ENCODE measurements at places on chromosomes 4 and X.

GRCh38 chr4:11720292-11720691 lies 291.6 kb upstream of the HS3ST1 start:
- peak; percentile 21 for DNase-seq

- DNase-seq, result no peak
Measured at GRCh38 chrX:17495052-17495451, 120.1 kb downstream of the NHS start.

- no peak for DNase-seq
Measured at GRCh38 chr4:56787380-56787779, 34.1 kb downstream of the SPINK2 start.

- peak; percentile 14 for DNase-seq
Measured at GRCh38 chr4:65668201-65669089, 1.8 kb downstream of the EPHA5 start.

DNA sequence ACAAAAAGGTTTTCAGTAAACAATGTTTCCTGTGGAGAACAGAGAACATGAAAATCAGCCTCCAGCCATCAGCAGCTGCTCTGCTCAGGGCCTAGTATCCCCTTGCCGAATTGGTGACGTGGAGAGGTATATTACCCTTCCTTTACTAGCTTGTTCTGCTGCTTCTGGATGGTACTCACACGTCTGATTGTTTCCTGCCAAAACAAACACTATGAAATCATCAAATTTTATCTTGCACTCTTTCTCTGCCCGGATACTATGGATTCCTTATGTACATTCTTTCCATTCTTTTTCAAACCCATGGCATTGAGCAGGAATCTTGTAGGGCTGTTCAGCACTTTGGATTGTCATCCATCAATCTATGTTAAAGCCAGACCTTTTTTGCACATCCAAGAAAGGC lies 18.8 kb upstream of the METAP1 start:
- DNase-seq, result no peak

GRCh38 chr4:7757501-7758471 lies 181.9 kb downstream of the AFAP1 start:
- no peak for DNase-seq

- DNase-seq, result no peak
Measured at GRCh38 chr4:124427095-124427767, 285.3 kb downstream of the ANKRD50 start.

GRCh38 chr4:89136525-89136924 lies 25.2 kb downstream of the TIGD2 start:
- no peak for DNase-seq

DNA sequence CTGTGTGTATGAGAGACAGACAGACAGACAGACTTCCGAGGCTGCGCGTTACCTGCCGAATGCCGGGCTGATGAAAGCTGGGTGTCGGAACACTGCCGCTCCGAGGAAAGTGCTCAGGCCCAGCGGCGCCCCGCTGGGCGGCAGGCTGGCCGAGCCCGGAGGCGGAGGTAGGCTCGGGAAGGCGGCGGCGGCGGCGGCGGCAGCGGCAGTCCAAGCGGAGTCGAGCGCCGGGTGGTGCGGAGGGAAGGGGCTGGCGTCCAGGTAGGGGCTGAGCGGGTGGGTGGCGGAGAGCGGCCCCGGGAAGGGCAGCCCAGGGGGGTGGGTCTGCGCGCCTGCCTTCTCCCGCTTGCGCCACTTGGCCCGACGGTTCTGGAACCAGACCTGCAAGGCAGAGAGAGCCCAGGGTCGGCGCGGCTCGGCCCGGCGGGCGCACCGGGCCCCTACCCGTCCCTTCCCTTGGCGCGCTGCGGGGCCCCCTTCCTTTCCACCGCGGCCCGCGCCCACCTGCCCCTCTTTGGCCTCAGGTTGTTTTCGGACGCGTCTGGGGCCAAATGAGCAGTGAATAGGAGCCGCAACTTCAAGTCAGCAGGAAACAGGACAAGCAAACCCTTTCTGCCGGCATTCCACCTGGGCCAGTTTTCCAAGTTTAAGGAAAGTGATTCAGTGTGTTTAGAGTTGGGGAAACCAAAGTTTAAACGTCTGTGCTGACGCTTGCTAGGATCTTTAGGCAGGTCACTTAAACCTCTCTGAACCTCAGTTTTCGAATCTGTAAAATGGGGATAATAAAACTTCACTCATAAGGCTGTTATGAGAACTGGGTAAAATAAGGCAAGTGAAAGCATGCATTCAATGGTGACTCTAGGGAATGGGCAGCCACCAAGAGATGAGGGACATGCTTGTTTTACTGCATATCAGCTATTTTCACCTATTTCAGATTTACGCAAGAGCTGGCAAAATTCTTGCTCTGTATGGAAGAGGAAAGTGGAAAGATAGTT lies 8.4 kb downstream of the ARX start:
- no peak for DNase-seq

- no peak for DNase-seq
Measured at GRCh38 chr4:85681921-85682320, 207.0 kb downstream of the ARHGAP24 start.

DNA sequence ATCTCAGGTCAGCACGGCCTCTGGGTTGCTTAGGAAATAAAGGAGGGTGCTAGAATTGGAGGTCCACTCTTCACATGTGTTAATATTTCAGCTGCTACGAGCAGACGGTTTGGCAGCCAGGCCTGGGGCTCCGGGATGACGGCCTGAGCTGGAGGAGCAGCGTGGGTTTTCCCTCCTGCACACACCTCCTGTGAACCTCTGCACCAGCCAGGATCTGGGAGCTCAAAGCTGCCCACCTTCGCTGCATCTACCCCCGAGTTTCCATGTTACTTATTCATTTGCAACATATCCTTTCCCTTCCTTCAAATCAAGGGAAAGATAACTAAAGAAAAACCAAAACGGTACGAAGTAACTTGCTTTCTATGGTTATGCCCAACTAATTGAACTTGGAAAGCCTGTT lies 13.6 kb downstream of the STOX2 start:
- no peak for DNase-seq

DNA sequence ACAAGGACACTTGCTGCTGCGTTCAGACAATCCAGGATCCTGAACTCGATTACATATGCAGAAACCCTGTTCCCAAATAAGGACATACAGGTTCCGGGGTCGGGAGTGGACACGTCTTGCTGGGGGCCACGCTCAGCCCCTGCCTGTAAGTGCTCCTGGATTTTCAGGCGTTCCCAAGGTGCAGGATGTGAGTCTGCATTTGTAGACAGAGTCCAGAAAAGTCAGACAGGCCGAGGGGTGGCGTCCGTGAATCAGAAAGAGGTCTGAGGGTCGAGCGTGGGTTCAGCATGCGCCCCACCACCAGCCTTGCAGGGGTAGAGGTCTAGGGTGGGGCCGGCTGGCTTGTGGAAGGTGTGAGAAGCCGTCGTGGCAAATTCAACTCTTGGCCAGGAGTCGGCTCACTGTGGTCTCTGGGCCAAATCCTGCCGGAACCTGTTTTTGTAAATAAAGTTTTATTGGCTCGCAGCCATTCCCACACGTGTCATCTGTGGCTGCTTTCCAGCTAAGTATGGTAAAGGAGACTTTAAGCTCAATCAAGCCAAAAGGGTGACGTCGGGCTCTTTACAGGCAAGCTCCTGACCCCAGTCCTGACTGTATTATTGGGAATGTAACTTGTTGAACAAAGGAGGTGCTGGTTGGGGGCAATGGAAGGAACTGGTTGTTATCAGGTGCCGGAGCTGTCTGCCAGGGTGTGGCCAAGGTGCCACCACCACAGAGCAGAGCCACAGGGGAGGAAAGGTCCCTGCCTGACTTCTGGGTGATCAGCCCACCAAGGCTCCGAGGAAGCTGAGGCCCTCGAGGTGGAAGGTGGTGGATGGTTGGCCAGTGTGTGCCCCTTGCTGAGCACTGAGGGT lies 7.4 kb downstream of the DOK7 start:
- no peak for DNase-seq

DNA sequence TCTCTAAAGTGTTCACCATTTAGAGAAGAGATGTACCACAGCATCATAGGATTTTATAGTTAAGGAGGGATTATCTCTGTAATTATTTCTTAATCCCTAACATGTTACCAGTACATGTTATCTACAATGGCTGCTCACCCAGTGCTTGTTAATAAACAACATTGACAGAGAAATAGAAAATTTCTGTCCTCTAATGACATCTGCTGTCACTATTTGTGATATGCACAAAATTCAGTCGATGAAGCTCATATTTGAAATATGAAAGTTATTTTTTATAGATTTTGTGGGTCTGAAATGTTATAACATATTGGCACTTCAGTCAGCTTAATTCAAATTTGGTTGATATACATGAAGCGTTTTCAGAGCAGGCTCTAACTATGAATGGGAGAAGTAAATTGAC lies 48.8 kb upstream of the GRXCR1 start:
- no peak for DNase-seq

DNA sequence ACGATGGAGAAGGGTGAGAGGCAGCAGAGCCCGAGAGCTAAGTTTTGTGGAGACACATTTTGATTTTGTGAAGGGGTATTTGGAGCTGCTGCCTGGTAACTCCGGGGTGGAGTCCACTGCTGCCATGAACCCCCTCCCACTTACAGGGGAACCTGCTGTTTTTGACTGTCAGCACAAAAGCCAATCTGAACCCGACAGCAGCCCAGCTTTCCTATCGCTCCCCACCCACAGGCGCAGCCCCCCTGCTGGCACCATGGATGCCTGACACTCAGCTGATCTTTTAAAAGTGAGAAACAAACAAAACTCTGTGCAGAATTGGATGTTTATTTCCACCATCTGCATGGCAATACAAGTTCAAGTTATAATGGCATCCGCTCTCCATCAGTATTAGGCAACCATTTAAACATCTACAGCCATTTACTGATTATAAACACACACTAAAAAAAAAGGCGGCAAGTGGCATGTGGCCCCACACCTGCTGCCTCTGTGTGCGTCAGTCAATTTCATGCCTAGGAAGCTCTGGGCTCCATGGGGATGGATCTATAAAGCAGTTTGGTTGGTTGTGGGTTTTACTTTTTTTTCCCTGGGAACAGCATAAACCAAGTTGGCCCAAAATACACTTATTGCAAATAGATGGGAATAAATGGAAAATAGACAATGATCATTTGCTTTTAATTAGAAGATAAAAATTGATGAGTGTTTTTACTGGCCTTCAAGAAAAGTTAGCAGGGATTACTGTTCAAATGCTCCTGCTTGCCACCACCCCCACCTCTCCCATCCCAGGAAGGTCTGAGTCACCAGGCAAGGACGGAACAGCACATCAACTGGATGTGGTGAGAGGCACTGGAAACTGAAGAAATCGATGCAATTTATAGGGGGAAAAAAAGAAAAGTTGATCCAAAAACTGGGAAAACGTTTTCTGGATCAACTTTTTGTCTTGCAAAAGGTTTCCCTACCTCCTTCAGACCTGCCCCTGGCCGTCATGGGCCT lies 46.0 kb downstream of the SEPSECS start:
- DNase-seq, result no peak

DNA sequence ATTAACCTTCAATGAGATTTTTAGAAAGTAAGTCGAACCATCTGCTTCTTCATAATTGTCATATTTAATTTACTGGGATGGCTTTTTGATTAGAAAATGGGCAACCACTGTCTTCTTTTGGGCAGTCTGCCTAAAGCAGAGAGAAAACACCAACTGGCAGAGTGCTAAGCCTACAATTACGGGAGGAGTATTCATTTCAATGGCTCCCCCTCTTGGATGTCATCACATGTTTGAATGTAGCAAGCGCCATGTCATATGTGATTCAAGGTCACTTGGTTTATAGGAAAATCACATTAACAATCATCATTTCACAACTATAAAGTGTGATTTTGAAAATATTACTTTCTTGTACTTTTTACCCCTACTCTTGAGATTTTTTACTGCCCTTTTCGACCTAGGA lies 261.9 kb downstream of the FRMPD4 start:
- no peak for DNase-seq

DNA sequence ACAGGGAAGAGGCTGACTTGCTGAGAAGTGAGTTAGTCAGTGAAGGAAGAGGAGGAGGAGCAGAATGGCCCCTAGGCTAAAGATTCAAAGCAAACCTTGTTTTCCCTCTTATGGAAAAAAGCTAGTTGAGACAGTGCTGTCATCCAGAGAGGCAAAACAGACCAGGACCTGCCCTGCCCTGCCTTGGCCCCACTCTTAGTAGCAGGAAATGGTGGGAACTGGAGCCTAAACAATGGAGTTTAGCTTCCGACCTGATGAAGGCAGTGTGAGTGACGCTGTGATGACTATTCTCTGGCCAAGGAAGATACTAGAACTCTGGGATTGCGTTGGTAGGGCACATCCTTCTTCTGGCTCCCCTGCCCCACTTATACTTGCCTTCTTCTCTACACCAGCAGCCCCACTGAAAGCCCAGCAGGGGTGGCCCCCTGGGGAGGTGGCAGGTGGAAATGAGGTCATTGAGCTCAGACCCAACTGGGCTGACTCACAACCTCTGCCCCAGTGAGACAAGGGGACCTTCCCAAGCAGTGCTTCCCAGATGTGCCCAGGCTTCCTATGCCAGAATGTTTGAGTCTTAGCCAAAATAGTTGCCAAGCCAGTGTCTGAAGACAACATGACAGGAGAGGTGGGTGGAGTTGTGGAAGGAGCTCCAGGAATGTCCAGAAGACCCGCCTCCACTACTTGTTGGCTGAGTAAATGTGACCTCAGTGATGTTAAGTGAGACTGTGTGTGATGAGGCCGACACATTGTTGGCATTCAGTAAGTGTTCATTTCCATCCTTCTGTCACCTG lies 38.8 kb downstream of the MSN start:
- no peak for DNase-seq

GRCh38 chrX:119359618-119360382 lies 39.3 kb upstream of the SLC25A43 start:
- no peak for DNase-seq

GRCh38 chr4:57187246-57187645 lies 77.1 kb upstream of the IGFBP7 start:
- no peak for DNase-seq

Measured in hippocampal formation (tissue), 2 donors.